ENCODE measurements at places on chromosomes 2 and 18.
A peak's percentile ranks its signal among the peaks of the same experiment; 100 is the strongest.

DNA sequence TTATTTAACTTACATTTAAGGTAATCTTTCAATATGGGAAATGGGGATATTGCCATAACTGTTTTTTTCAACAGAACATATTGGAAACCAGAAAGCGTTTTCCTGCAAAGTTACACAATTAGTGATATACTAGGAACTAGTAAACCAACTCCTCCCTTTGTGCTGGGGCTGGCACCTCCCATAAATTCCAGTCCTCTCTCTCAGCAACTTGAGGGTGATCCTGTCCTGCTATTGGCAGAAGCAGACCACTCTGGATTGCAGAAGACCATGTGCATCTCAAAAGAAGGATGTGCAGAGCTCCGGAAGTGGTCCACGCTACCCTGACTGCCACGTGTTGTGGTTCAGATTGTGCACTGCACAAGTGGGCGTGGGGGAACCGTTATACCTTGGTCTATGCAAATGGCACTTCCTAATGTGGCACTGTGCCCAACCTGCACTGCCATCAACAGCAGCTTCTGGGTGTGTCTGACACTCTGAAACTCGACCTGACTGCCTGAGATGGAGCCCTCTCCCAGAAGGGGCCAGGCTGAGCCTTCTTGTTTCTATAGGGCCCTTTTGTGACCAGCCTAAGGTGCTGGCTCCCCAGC is 219.2 kb downstream of the ZNF516 start:
- DNase-seq, result no peak

GRCh38 chr2:197286805-197287595 is 23.6 kb downstream of the ANKRD44 start:
- peak; percentile 43 for DNase-seq

- no peak for DNase-seq
Measured at GRCh38 chr2:162197069-162197825, 45.2 kb upstream of the GCG start.

DNA sequence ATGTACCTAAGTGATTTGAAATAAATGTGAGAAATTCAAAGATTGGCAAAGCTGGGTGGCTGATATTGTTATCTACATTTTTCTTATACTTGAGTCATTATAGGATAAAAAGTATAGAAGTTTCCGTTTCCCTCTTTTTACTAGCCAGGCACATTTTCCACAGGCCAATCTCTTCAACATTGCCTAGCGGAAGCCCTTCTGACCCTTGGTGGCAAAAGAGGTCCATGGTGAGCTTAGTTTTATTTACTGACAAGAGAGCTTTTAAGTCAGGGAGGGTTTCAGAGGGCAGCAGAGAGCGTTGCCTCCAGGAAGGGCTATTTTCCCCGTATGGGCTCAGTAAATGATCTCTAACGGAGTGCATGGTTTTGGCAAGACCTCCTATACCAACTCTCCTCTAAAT is 15.1 kb upstream of the RHOB start:
- DNase-seq, result no peak

- DNase-seq, result no peak
Measured at GRCh38 chr18:49638891-49639557, 77.2 kb downstream of the LIPG start.

DNA sequence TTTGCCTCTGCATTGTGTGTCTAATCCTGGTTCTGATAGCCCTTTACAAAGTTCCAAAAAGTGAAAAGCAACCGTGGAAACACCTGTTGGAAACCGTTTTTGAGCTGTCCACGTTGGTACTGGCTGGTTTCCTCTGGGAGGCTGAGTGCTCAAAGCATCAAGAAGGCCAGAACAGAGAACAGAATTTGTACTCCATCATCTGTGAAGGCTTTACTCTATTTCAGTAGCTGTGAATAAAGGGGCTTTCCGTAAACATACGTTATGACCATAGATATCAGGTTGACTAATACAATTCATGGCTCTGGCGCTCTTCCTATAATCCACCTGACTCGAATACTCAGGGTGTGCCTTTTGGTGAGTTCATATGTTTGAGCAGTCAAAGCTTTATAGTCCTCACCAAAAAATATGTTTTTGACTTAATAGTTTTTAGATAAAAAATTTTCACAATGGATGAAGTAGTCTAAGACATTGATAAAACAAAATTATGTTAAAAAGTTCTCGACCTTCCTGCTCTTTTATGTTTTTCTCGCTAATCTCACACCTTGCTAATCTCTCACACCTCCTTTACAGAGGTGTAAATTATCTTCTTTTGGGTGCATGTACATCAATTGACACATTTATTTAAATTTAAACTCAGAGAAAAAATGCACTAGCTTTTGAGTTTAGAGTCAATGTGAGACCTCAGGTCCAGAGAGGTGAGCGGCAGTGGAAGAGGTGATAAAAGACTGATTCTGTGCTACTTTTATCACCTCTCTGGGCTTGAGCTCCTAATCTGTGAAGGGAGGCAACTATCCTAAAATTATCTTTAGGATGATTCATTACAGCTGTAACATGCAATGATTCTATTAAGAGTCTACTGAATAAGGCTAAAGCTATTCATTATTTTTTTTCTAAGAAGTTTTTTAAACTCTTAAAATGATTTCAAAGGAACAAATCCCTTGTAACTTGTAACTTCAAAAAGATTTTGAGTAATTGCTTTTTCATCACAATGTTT is 65.3 kb downstream of the CXCR4 start:
- DNase-seq, result no peak

DNA sequence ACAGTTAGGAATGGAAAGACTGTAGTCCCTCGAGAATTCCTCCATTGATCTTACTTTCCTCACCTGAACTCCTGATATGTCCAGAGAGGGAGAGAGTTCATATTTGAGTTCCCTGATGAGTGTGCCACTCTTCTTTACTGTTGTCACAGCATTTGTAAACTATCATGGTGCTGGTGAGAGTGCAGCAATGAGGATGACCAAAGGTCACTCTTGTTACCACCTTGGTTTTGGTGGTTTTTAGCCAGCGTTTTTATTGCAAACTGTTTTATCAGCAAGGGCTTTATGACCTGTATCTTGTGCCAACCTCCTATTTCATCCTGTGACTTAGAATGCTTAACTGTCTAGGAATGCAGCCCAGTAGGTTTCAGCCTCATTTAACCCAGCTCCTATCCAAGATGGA is 1062.5 kb downstream of the BCL11A start:
- no peak for DNase-seq

DNA sequence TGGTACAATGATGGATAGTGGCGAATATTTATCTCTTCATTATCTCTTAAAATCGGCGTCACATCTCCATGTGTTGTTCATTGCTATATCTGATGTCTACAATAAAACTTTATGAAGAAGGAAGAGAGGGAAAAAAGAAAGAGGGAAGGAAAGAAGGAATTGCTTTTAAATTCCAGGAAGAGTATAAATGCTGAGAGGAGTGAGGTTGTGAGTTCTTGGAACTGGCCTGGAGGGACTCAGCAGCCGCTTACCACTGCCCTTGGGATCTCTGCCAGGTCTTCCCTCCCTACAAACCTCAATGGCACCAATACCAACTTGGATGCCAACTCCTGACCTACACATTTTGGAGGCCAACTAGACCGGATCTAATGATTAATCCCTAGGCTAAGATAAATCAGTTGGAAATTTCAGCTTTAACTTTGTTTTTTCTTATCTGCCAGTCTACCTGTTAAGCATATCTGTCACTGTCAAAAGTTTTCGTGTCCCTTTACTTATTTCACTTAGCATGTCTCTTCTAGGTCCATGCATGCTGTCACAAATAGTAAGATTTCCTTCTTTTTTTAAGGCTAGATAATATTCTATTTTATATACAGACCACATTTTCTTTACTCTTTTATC is 9.8 kb downstream of the SCN9A start:
- DNase-seq, result no peak

GRCh38 chr2:223037445-223037800 is 14.6 kb upstream of the KCNE4 start:
- DNase-seq, result no peak

- DNase-seq, result peak; percentile 27
Measured at GRCh38 chr2:26126074-26126473, 46.8 kb upstream of the GAREM2 start.

DNA sequence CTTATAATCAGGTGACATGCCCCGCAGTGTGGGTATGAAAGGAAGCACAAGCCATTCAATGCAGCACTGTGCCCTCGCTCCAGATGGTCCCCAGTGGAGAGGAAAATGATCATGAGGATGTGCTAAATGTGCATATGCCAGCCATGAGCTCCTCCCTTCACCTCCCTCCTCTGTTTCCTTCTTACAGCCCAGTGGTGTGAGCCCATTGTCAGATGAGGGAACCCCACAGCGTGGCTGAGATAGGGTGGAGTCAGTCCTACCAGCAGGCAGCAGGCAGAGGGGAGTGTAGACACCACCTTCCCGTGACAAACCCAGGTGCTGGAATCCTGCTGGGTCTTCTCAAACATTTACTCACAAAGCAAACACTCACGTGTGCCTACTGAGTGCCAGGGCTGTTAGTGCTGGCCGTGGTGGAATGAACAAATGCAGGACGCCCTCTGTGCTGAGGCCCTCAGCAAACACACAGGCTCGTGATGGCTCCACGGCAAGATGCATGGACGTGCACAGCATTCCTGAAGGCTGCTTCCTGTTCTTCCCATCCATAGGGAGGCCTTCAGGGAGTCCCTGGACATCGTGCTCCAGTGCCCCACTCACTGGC is 181.7 kb upstream of the TPO start:
- DNase-seq, result no peak

GRCh38 chr2:219886615-219887014 is 259.2 kb downstream of the SLC4A3 start:
- DNase-seq, result no peak

GRCh38 chr2:74735564-74735963 is 81.5 kb downstream of the SEMA4F start:
- no peak for DNase-seq

DNA sequence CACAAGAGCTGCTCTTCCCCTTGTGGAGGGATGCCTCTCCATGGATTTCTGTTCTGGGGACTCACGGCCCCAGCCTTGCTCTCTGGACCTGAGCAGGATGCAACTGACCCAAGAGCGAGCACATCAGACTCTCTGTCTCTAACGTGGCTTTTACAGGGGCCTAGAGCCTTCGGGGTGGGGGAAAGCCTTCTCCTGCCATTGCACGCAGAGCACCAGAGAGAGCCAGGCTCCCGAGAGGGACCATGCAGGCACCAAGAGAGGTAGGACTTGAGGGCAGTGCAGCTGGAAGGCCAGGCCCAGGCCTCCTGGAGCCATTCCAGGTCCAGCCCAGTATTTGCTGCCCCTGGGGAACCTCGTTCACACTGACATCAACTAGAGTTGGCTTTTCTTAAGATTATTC is 475.6 kb upstream of the MYT1L start:
- DNase-seq, result no peak

DNA sequence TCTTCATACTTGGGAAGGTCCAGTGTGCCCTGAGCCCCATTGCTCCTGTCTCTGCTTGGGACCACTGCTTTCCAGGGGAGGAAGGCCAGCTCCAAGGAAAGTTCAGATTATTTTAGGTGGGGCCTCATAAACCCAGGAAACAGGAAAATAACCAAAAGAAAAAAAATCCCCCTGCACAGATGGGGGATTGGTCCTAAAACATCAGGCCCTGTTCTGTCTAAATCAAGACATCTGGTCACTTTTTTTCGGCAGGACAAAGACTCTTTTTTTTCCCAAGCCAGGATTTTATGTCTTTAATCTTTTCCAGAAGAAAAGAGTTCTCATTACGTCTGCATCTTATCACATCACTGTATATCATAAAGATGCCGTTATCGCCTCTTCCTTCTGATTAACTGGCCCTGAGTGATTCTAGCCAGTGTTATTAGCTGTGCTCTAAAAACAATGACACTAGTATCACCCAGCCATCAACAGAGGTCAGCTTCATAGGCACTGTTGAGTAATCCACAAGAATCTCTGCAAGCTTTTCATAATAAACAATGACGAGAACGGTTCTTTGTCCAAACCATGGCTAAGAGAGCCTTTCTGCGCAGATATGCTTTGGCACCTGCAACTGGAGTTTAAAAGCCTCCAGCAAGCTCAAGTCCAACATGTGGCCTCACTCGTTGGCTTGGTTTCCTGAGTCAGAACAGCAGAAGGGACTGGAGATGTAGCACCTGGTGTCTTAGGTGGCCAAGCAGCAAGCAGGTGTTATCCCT is 138.2 kb downstream of the VAPA start:
- DNase-seq, result peak; percentile 66

DNA sequence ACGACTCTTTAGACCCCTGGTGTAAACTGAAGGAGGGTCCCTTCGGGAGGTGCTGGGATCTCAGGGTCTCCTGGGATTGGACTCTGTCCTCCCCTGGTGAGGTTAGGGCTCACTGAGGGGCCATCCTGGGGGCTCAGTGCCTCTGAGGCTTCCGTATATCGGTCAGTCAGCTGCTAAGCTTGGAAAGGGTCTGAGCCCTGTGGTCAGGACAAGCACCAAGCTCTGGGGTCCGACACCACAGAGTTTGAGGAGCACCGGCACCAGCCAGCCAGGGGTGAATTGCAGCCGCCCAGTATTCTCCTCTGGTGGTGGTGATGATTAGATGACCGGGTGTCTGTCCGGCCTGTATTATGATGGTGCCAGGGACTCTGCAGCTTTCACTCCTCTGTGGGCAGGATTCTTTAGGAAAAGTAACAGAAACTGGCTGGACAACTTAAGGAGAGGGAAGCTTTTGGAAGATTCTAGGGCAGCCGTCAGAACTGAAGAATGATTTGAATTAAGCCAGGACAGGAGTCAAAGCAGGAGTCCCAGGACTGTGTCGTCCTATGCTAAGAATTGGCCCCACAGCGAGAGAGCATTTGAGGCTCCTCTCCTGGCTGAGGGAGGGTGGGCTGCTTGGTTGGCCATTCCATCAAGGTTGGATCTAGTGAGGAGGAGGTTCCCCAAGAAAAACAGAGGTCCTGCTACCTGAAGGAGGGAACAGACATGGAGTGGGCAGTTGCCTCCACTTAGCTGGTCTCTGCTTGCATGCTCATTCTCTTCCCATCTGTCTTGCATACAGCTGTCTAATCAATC is 158.6 kb upstream of the HS6ST1 start:
- DNase-seq, result peak; percentile 8
